Smooth muscle cell of trachea (primary cell): ENCODE measurements at places on chromosomes 7 and 10. TPM values are rescaled to one million over a fixed set of nuclear protein-coding genes. Genes with fewer than 3 reads are reported as not detected.

TRIM4 gene
- 38.3 and 46.0 TPM in 2 replicates for total RNA-seq

KLF14 gene
- under 0.01 TPM in 1 of 2 replicates, not detected in the other for total RNA-seq

NXPH1 gene
- not detected in 2 replicates for total RNA-seq

NPY4R gene
- 0.17 TPM in 1 of 2 replicates, not detected in the other for total RNA-seq

TPST1 gene
- 94.5 and 154 TPM in 2 replicates for total RNA-seq

ERVW-1 gene
- not detected in 2 replicates for total RNA-seq
